Astrocyte of the hippocampus (primary cell): ENCODE measurements at places on chromosomes 5 and 9.
A peak's percentile ranks its signal among the peaks of the same experiment; 100 is the strongest.

DNA sequence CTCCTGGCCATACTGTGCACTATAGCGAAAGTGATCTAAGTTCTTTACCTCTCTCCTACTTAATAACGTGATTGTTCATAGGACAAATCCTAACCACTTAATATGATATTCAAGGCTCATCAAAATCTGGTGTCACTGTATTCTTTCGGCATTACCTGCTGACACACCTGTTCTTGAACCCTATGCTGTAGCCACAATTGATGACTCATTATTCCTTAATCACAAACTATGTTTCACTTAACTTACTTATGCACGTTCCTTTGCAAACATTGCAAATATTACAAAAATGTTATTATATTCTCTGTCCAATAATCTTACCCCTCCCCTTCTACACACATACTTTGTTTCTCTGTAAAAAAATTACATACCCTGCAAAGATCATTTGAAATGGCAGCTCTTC, 158.1 kb upstream of the ADRA1B start:
- no peak for DNase-seq

DNA sequence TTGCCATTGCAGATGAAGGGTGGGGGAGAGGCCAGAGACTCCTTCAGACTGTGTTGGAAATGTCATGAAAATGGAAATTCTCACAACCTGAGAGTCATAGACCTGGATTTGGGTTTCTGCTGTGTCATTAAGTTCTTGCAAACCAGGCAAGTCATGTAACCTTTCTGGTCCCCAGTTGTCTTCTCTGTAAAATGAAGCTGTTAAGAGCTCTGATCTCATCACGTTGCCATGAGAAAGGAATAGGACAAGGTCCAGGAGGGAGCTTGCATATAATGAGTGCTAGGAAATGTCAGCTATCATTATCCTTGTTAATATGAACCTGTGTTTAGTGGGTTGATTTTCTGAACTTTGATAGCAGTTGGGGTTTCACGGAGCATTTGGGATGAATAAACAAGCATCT, 59.1 kb downstream of the FGF1 start:
- no peak for DNase-seq

- DNase-seq = no peak
These were observed 509.4 kb upstream of the SEMA6A start for GRCh38 chr5:117084067-117084466.

GRCh38 chr5:161263191-161263590, 283.3 kb downstream of the GABRB2 start:
- peak; percentile 2 for DNase-seq

GRCh38 chr5:113989913-113990305, 372.0 kb upstream of the KCNN2 start:
- DNase-seq = no peak

GRCh38 chr9:132539096-132539495, 43.3 kb upstream of the BARHL1 start:
- no peak for DNase-seq

DNA sequence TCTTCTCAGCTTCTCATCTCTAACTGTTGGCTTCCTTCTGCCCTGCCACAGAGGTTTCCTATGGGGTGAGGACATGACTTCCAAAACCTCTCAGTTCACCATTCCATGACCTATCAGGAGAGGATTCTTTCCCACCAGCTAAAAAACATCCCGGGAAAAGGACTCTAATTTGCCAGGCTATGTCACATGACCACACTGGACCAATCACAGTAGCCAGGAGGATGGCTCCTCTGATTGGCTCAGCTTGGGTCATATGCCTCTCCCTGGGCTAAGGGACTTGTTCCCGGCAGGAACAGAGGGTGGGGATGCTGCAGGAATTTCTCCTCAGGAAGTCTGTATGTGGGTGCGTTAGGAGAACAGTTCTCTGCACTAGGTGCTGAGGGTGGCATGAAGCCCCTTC, 40.3 kb upstream of the XPA start:
- DNase-seq = no peak

GRCh38 chr5:6780802-6781391, 67.7 kb downstream of the TENT4A start:
- DNase-seq = no peak

DNA sequence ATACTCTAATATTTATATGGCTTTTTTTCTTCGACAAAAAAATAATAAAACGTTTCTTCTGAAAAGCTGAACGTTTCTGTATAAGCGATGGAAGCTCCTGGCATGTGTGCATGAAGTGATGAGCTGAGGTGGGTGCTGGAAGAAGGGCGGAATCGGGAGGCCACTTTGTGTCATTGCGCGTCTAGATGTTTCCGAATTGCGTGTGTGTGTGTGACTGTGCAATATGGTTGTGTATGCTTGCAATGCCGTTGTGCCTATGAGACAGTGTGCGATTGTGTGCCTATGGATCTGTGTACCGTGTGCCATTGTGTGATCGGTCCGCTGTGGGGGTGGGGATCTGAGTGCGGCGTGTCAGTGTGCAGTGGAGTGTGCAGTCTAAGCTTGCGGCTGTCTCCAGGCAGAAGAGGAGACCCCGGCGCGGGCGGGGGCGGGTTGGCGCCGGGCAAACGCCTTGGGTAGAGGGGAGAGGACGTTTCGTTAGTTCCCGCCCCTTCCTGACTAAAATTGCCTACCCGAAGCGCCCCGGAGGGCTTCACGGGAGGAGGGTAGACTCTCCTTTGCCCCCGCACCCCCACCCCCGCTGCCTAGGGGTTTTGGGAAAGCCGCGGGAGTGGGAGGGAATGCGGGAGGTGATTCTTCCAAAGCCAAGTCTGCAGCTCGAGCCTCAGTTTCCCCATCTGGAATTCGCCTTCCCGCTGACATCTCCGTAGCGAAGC, 24.2 kb downstream of the PCDHGC5 start:
- DNase-seq = peak; percentile 63

- no peak for DNase-seq
These were observed 12.1 kb downstream of the PRRC2B start for GRCh38 chr9:131405858-131406537.
